ENCODE measurements at places on chromosomes 11 and 22.
A peak's percentile ranks its signal among the peaks of the same experiment; 100 is the strongest.

- DNase-seq = no peak
Measured at GRCh38 chr11:102267609-102268008, 49.7 kb upstream of the BIRC3 start.

- DNase-seq = no peak
Measured at GRCh38 chr11:133323354-133323753, 208.9 kb downstream of the OPCML start.

DNA sequence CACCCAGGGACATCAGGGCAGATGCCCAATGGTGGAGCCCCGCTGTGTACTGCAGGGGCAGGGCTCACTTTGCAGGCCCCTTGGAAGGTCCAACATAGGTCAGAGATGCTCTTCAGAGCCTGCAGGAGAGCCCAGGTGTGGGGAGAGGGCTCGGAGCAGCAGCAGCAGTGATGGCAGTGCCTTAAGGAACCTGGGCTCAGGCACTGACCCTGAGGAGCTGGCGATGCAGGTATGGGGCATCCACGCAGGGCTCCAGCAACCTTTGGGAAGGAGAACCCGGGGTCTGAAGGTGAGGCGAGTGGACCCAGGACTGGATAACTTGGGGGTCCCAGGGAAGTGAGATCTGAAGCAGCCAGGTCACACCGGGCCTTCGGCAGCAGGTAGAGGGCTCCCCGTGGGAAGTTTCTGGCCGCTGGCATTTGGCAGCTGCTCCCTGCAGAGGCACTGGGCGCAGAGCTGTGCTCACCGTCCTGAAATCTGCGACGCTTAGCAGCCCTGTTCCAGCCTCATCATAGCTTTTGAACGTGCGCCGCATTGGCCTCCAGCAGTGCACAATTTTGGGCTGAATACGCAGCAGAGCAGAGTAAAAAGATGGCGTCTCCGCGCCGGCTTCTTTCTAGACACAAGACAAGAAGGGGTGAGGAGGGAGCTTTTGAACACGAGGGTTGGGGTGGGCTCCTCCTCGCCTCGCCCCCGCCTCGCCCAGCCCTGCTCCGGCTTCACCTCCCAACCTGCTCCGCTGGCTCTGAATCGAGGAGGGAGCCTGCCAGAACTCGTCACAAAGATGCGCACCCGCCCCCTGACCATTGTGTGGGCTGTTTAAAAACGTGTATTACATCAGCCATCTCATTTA, 118.8 kb downstream of the MPPED1 start:
- DNase-seq = no peak

DNA sequence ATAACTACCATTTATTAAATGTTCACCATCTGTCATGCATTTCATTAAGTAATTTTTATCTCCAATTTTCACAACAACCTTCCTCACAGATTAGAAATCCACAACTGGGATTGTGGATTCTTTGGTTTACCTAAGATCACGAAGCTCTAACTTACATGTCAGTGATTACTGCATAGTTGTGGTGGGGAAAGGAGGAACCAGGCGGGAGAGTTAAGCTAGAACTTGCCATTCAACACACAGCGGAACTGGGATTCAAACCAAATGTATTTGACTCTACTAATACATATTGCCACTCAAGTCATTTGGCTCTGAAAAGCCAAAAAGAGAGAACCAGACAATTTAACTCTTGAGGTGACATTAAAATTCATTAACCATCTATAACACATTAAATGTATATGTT, 10.4 kb upstream of the LAYN start:
- DNase-seq = no peak

DNA sequence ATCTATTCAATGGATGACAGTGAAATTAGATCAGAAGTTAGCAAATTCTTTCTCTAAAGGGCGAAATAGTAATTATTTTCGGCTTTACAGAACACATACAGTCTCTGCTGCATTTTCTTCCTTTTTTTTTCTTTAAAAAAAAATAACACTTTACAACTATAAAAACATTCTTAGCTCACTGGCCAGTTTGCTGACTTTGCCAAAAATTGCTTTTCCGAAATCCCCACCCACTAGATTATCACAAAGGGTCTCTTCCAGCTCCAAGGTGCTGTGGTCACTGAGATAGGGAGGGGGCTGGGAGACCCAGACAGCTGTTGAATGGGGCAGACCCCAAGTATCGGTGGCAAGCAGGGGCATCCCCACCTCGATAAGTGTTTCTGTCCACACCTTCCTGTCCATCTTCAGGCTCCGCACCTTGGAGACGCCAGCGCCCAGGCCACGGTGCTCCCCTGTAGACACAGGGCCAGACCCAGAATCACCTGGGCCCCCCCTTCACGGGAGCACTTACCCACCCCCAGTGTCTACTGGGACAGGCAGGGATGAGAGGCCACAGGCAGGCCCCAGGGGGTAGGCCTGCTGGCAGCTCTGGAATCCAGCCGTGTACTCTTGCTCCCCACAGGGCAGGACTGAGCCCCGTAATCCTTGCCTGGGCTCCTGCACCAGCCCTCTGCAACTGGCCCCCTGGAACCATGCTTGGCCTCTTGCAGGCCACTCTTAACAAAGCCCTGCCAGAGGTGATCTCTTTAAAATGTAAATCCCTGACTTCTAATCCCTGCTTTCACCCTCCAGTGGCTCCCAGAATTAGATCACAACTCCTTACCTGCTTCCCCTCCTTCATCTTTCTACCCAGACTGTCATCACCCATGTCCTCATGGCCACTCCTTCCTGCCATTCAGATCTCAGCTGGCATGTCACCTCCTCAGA, 31.5 kb upstream of the PDE2A start:
- no peak for DNase-seq

- DNase-seq = no peak
Measured at GRCh38 chr11:74345420-74345819, 34.0 kb upstream of the P4HA3 start.

GRCh38 chr11:13667795-13668101, 720 bp upstream of the FAR1 start:
- no peak for DNase-seq

GRCh38 chr11:96186806-96187205, 156.2 kb downstream of the MAML2 start:
- no peak for DNase-seq

DNA sequence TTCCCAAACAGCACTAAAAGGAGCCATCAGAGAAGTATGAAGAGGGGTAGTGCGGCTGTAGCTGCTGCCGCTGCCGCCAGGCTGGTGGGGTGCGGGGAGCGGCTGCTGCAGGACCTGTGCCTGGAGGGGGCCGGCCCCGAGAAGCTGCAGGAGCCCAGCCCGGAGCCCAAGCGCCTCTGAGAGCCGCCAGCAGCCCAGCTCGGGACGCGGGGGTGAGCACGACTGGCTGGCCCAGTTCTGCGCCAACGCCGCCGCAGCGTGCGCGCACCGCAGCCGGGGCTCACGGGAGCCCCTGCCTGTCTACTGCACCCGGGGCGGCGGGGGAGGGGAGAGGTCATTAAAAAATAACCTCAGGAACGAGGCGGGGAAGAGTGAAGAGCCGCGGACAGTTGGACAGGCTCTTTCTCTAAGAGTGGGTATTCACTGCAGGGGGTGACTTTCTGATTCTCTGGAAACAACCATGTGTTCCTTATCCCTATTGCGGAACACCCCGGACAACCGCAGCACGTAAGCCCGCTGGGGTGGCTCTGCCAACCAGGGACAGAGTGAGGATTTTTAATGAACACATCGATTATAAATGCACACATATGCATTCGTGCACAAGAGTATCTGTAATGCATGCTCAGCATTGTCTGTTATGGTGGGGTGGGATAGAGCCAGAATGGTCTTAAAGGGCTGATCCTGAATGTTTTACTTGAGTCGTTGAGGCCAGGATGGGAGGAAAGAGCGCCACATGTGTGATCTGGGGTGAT, 453 bp downstream of the GAS2 start:
- DNase-seq = peak; percentile 61

GRCh38 chr22:19125474-19126308, 3.5 kb upstream of the DGCR2 start:
- DNase-seq = no peak

- DNase-seq = no peak
Measured at GRCh38 chr11:67538306-67538705, 15.1 kb upstream of the CABP2 start.

DNA sequence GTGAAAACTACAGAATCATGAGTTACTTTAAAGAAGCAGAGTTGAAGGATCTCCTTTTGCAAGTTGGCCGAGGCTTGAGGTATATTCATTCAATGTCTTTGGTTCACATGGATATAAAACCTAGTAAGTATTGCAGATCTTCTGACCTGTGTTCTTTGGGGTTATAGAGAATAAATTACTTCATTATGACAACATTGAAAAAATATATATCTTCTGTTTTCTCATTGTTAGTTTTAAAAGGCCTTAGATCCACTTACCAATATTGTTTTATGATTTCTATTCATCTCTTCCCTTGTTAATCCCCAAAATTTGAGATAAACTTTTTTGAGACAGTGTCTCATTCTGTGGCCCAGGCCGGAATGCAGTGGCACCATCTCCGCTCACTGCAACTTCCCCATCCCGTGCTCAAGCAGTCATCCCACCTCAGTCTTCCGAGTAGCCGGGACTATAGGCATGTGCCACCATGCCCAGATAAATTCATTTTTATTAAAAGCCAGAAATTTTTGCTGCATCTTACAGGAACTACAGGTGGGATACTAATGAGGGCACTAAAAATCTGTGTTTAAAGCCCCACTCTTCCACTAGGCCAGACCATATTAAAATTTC, 8.2 kb downstream of the WEE1 start:
- no peak for DNase-seq

DNA sequence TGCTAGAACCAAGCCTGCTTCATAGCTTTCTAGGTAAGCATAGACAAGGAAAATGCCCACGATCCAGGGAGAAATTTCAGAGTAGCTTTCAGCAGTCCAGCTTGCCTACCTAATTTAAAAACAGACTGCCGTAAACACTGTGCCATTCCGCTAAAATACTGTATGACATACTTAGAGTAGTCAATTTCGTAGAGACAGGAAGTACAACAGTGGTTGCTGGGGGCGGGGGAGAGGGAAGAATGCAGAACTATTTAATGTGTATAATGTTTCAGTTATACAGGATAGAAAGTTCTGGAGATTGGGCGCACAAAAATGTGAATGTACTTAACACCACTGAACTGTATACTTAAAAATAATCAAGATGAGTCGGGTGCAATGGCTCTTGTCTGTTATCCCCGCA, 56.7 kb downstream of the C11orf58 start:
- no peak for DNase-seq

- DNase-seq = no peak
Measured at GRCh38 chr11:23311986-23312940, 452.0 kb upstream of the CCDC179 start.

- no peak for DNase-seq
Measured at GRCh38 chr22:43504068-43504467, 92.3 kb downstream of the MPPED1 start.

DNA sequence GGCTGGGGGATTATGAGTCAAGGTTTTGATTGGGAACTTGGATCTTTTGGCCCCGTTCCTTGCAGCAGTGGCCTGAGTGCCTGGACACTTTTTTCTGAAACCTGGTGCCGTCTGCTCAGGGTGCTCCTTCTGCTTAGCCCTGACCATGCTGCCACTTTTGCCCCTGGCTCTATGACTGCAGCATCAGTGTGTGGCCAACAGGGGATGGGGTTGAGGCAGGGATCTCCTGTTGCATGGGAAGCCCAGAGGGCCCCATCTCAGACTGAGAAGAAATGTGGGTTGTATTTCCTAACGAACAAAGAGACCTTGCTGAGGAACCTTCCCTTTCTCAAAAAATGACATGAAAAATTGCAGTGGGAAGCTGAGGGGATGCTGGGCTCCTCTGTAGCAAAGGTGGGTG, 18.7 kb downstream of the POU2F3 start:
- no peak for DNase-seq

GRCh38 chr11:45518141-45518832, 147.1 kb downstream of the CHST1 start:
- DNase-seq = no peak

GRCh38 chr11:83938148-83938547, 652.0 kb upstream of the CCDC90B start:
- no peak for DNase-seq

DNA sequence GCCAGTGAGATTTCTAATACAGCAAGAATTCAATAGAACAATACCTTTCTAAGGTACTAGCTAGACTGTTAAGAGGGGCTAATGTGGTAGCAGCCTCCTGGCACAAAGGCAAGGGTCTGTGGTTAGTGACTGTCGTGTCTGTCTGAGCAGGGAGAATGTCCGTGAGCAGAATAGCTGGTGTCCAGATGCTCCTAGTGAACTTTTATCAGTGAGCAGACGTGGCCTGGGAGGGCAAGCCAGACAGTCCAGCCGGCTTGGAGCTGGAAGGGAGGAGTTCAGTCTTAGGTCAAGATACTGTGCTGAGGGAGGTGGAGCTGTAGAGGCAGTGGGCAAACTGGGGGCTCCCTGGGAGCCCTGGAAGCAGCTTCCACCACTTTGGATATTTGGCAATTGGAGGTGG, 138.6 kb downstream of the TEAD1 start:
- DNase-seq = peak; percentile 60

- DNase-seq = no peak
Measured at GRCh38 chr11:72577271-72577721, 96.9 kb downstream of the PDE2A start.

GRCh38 chr22:32413719-32414118, 1.7 kb upstream of the RTCB start:
- no peak for DNase-seq

DNA sequence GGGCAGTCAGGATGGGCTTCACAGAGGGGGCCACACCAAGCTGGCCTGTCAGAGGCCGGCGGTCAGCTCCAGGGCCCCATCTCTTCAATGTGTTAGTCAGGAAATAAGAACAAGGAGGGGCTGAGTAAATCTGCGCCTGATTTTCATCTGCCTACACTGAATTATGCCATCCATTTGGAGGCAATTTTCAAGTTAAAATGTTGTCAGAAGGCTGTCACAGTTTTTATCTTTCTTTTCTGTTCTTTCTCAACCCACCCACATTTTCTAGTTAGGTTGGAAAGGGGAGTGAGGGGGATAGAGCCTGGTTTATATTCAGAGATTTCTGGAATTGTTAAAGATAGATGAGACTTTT, 18.8 kb downstream of the ADORA2A start:
- DNase-seq = no peak

GRCh38 chr11:64231546-64231945, 1.2 kb downstream of the DNAJC4 start:
- DNase-seq = peak; percentile 51

GRCh38 chr11:85590848-85591483, 36.2 kb downstream of the DLG2 start:
- DNase-seq = no peak

GRCh38 chr11:67404515-67405195, 772 bp downstream of the TBC1D10C start:
- no peak for DNase-seq

DNA sequence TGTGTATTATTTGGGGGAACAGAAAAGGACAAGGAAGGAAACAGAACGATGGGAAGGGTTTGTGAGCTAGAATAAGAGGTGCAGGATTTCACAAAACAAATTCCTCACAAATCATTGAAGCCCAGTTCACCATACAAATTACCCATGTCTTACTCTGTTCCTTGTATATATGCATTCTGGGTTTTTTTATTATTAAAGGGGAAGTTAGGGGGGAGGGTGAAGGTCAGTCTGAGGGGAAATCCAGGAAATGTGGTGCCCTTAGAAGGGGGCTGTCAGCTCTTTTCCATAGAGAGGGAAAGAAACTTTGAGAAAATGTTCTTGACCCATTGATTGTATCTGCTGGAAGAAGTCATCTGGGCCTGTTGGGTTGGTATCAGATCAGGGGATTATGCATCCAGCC, 90.8 kb downstream of the RNF169 start:
- no peak for DNase-seq

- DNase-seq = no peak
Measured at GRCh38 chr11:131703311-131703710, 332.9 kb downstream of the NTM start.
